Aorta (tissue), 5 donors: ENCODE measurements at places on chromosomes 12 and 14. TPM values are rescaled to one million over a fixed set of nuclear protein-coding genes. Genes with fewer than 3 reads are reported as not detected.

The IL31 gene
- not detected for total RNA-seq

The CHGA gene
- total RNA-seq = not detected

The LDHB gene
- total RNA-seq = 251 TPM

The SDSL gene
- 4.5 TPM for total RNA-seq

The GARIN6 gene
- not detected for total RNA-seq

The FAM90A1 gene
- total RNA-seq = 0.27 TPM

The MUCL1 gene
- total RNA-seq = not detected
